ENCODE measurements at places on chromosomes 4 and X. TPM values are rescaled to one million over a fixed set of nuclear protein-coding genes. Genes with fewer than 3 reads are reported as not detected.

GRCh38 chr4:98293104-98293887, 32.1 kb downstream of the RAP1GDS1 start:
- no peak for DNase-seq

DNA sequence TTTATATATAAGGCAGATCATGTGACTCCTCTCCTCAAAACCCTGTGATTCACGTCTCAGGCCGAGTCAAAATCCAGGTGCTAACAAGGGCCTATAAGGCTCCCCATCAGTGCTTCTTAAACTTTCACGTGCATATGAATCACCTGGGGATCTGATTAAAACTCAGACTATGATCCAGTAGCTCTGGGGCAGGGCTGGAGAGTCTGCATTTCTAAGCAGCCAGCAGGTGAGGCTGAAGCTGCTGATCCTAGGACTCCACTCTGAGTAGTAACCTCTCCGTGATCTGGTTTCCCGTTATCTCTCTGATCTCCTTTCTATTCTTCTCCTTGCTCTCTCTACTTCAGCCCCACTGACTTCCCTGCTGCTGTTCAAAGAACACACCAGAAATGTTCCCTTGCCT, 252.4 kb upstream of the RPS6KA3 start:
- no peak for DNase-seq

DNA sequence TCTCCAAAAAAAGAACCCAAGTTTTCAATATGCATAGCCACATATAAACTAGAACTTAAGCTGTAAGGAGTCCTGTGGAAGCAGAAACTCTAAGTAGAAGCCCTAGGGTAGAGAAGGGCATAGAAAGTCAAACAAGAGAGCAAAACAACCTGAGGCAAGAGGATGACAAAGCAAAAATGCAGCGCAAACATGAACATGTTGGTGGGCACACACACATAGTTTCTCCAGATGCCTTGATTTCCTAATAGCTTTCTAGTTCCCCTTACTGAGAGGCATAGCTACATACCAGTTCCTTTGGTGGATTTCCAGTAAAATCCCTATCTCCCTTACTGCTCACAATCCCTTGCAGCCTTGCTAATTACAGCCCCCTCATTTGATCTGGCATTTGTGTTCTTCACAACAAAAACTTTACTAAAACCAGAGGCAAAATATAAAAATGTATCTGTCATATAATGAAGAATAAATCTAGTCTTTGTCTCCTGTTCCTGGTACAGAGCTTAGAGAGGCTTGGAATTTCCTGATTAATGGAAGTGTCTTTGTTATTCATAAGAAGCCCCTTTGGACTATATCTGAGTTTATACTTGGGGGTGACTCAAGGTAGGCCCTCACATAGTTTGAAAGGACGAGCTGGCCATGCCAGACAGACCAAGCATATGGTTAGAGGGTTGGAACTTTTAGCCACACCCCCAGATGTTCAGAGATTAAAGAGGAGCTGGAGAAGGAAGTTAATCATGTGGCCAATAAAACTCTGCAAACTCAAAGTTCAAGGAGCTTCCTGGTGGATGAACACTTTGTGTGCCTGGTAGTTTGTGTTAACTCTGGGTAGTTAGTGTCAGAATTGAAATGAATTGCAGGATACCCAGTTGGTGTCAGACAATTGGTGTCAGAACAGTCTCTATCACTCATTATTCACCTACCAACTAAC, 52.7 kb upstream of the ZCCHC13 start:
- DNase-seq = no peak

DNA sequence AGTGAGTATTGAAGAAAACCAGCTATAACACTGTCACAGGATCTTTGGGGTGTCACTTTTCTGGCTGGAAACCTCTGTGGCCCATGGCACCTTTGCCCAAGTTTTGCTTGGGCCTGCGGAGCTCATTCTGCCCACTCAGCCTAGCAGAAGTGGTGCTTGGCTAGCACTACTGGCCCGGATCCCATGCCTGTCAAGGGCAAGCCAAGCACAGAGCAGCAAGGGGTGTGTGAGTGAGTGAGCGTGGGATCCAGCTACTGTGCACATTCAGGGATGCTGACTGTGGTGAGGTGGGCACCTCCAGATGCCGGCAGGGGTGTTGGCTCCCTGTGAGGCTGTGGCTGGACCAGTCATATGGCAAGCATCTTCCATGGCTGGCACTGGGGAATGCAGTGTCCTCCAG, 55.4 kb upstream of the RASGEF1B start:
- no peak for DNase-seq

Gene SMR3B
- not detected for total RNA-seq

Gene GPRIN3
- total RNA-seq = not detected

Gene ZNF595
- 2.5 TPM for total RNA-seq

DNA sequence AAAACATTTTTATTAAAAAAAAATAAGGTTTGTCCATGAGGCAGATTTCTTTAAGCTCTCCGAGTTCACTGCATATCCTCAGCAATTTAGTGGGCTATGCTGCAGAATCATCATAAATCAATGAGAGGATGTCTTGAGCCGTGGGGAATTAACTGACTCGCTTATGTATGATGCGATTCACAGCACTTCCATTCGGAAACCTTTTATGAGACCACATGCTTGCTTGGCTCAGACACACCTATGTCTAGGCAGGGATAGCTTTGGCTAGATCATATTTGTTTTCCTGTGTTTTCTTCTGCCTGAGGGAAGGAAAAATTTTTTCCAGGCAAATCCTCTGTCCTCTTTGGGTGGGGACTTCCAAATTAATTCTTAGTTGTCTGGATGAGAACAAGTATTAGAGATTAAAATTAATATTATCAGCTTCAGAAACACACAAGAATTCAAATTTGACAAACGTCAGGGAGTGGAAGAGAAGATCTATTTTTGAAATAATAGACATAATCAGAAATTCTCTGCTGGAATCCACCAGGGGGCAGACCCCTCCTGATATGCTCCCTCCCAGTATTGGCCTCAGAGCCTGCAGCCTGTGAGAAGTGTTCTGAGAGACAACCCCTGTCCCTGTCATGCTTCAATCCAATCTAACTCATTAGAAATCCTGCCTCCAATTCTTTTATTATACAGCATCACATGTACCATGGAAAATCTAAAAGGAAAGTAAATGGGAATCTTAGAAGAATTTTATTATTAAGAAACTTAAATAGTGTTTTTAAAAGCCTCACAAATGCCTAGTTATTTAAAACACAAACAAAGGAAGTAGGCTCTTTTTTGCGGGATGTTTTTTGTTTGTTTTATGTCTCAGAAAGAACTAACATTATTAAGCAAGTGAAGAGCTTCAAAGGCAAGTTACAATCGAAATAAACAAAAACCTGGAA, 345.1 kb upstream of the TACR3 start:
- DNase-seq = peak; percentile 2

GRCh38 chrX:94288325-94288724, 614.3 kb downstream of the FAM133A start:
- DNase-seq = no peak

Gene LRP2BP
- total RNA-seq = not detected

DNA sequence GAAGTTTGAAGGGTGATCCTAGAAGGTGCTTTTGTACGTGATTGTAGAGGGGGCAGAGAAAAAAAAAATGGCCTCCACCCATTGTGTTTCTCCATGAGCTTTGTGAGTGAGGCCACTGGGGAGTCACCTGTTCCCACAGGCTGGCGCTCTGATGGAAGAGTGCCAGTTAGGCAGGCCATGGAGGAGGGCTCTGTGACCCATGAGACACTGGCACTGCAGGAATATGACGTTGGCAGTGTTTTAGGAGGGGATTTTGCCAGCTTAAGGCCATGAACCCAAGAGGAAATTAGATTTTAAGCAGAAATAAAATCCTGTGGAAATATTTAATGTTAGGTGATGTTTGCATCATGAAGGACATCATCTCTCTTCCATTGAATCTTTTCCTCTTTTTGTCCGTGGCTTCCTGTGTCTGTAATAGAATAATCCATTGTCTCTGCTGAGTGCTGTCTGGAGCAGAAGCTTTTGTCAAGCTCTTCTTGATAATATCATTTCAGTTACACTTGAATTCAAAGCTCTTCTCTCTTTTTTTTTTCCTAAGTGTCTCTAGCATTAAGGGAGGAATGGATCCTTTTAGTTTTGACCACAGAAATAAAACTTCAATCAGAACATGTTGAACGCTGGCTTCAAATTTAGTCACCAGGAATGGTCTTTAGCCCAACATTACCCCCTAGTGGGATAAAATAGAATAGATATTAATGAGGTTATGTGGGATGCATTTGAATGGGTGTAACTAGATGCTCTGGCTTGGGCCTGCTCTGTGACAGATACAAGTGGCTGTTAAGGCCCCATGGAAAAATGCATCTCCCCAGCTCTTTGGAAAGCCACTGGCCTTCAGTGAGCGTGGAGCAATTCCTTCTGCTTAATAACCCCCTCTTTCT, 41.0 kb upstream of the UCP1 start:
- DNase-seq = no peak

Gene KLHL4
- 1.4 TPM for total RNA-seq

Gene RNF128
- total RNA-seq = 0.30 TPM

DNA sequence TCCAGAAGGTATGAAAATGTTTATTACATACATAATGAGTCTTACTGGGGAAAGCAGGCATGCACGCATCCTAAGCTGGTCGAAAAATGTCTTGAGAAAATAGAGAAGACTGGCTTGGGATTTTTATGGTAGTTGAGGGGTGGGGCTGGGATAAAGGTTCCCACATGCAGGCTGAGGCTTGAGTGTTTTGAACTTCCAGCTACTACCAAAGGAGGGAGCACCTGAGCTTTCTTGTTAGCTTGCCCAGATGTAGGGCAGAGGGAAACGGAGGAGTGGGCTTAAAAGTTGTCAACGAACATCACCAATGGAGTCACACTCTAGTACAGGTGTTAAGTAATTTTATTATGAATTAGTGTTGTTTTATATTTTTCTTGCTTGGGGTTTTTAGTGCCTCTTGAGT, 39.6 kb upstream of the SRPX start:
- DNase-seq = no peak
